Fibroblast of skin of left quadriceps (primary cell): ENCODE measurements at places on chromosomes 16 and 17.

DNA sequence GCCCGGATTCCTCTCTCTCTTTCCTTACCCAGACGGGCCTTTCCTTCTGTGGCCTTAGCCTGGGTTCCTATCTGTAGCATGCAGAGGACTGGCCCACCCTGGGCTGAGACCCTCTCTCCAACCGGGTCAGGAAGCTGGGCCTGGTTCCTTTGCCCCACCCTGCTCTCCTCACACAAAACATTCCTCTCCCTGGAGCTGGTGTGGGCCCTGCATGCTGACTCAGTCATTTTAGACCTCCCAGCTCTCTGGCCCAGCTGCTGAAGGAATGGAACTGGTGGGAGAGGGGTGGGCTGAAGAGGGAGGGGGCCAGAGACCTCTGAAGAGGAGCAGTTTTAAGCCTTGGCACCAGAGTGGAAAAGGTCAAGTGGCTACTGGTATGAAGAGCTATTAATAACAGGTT is 957 bp downstream of the MYL4 start:
- no peak for DNase-seq

DNA sequence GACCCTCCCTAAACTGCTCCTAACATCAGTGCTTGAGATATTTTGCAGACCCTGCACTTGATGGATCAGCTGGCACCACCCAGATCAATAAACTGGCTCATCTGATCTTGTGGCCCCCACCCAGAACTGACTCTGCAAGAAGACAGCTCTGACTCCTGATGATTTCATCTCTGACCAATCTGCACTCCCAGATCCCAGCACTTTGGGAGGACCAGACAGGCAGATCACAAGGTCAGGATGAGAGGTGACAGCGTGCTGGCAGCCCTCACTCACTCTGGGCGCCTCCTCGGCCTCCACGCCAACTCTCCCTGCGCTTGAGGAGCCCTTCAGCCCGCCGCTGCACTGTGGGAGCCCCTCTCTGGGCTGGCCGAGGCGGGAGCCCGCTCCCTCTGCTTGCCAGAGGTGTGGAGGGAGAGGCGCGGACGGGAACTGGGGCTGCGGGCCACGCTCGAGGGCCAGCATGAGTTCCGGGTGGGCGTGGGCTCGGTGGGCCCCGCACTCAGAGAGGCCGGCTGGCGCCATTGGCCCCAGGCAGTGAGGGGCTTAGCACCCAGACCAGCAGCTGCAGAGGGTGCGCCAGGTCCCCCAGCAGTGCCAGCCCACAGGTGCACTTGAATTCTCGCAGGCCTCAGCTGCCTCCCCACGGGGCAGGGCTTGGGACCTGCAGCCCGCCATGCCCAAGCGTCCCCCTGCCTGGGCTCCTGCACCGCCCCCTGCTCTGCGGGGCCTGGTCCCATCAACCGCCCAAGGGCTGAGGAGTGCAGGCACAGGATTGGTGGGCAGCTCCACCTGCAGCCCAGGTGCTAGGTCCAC is 2.4 kb upstream of the C16orf54 start:
- DNase-seq = no peak

GRCh38 chr16:3131755-3132377 is 3.0 kb upstream of the ZNF213 start:
- DNase-seq = no peak

- no peak for DNase-seq
Observed at GRCh38 chr17:258906-259305, 77.5 kb upstream of the DOC2B start.

DNA sequence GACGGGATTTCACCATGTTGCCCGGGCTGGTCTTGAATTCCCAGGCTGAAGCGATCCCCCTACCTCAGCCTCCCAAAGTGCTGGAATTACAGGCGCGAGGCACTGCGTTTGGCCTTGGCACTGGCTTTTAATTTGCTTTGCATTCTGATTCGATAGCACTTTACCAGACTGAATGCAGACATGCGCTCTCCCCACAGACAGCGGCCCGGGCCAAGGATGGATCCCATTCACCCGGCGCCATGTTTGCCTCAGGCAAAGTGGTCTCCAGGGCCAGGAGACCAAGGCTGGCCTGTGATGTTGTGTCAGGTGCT is 41.7 kb downstream of the DHRS7B start:
- no peak for DNase-seq

DNA sequence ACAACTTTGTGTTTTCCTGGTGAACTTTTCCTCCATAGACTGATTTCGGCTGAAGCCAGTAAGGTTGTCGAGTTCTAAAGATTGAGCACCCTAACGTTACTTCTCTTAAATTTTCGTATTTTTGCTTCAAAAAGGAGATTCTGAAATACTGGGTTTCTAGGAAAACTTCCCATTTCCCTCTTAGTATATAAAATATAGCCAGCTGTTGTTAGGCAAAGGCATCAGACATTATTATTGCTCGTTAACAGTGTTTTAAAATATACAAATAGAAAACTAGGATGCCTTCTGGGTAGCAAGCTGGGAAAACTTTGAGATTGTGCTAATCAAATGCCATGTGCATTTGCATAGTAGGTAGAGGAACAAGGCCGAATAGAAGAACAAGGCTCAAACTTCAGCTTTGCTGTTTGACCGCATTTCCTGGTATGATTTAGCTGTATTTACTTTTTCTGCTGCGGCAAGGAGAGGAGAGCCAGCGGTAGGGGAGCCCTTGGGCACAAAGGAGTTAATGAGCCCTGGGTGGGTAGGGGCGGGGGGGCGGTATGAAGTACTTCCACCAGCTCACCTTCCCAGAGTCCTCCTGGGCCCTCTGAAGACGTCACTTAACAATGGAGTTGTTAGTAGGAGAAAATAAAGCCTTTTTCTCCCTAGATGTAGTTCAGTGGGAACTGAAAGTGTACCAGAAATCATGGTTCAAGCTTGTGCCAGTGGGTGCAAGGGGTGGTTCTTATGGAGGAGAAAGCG is 151.9 kb downstream of the MSI2 start:
- no peak for DNase-seq

DNA sequence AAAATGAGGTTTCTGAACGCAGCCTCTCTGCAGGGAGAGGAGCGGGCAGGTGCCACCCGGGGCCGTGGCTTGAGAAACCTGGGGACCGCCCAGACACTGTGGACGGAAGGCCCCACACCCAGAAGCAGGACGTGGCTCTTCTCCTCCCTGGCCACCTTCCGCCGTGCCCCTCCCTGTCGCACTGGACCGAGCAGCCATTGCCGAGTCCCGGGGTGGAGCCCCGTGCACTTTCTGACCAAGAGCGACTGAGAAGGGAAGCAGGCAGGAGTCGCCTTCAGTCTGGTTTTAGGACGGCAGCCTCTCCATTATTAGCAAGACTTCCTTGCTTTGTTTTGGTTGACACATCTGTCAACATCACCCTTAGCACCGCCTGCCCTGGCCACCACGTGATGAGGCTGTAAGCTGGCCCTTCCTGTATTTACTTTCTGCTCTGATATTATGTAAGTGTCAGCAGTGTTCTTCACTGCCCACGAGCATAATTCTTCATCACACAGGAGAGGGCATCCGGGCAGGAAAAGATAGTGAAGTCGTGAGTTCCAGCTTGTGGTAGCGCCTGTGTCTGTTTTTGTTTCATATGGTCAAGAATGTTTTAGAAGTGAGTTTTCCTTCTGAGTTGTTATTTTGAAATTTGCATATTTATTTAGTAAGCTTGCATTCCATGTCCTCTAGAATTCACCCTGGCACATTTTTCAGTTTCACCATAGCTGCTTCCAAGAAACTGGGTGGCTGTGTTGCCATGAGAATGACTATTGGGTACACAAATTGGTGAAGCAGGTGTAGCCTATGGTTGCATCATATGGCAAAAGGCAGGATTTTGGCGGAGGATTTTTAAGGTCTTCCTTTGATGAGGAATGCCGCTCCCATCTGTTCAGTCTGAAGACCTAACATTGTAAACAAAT is 1.0 kb downstream of the HERPUD1 start:
- no peak for DNase-seq

DNA sequence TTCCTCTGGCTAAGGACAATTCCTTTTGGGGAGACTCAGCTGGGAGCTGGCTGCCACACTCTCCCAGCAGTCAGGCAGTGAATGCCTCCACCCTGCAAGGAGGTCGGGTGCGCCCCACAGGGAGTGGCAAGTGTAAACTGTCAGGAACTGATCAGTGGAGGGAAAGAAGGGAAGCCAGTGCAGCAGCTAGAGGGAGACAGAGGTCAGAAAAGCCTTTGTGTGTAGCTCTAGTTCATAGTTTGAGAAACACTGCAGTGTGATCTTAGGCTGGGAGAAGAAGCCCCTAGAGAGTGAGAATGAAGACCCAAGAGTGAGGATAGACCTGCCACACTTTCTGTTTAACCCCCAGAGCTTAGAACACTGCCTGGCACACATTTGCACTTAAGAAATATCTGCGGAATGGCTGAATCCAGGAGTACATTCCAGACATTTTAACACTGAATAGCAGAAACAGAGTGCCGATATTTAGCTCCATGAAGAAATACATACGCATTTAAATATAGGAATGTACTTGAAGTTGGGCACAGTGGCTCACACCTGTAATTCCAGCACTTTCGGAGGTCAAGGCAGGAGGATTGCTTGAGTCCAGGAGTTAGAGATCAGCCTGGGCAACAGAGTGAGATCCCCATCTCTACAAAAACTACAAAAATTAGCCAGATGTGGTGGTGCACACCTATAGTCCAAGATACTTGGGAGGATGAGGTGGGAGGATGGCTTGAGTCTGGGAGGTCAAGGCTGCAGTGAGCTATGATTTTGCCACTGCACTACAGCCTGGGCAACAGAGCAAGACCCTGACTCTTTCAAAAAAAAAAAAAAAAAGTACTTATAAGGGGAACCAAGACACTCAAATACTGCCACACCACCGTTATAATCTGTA is 11.1 kb upstream of the SLC5A11 start:
- DNase-seq = no peak

DNA sequence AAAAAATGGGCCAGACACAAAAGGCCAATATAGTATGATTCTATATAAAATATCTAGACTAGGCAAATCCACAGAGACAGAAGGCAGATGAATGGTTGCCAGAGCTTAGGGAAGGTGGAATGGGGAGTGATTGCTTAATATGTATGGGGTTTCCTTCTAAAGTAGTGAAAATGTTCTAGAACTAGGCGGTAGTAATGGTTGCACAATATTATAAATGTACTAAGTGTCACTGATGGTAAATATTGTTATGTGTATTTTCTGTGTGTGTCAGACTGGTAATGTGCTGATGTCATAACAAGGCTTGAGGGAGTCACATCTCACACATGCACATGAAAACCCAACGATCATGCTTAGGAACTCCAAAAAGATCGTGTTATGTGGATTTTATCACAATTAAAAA is 106.9 kb upstream of the SIAH1 start:
- no peak for DNase-seq

GRCh38 chr16:65071433-65072311 is 50.2 kb downstream of the CDH11 start:
- DNase-seq = no peak

- DNase-seq = no peak
Observed at GRCh38 chr16:28531777-28532744, 6.7 kb downstream of the NUPR1 start.

DNA sequence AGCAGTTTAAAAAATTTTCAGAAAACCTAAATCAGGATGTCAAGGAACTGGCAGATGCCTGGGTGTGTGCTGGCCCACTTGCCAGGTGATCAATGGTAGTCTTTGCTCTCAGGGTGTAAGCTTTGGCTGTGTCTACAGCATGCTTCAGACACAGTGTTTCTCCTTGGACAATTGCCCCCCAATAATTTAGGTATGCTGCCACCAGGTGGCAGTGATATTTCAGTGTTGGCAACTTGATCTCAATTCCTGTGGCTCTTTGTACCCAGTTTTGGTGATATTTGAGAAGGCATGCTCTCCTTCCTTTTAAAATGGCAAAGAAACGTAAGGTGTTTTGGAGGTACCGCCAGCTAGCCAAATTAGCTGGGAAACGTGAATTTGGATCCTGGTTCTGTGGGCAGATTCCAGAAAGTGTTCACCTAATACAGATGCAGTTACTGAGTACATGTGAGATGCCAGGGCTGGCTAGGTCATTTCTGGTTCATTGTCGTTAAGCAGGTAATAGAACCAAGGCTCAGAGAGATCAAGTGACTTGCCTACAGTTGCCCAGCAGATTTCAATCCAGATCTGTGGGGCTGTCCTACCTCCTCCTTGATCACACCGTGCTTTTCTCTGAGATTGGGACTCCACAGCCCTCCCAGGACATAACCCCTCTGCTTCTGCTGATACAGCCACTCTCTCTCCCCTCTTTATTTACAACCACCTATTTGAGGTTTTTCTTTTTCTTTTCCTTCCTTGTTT is 155.6 kb upstream of the PLCG2 start:
- DNase-seq = no peak

GRCh38 chr16:86029131-86029741 is 130.3 kb downstream of the IRF8 start:
- DNase-seq = no peak

- no peak for DNase-seq
Observed at GRCh38 chr17:81950501-81950900, 3.5 kb upstream of the MYADML2 start.

GRCh38 chr16:79463841-79464240 is 136.7 kb downstream of the MAF start:
- no peak for DNase-seq

DNA sequence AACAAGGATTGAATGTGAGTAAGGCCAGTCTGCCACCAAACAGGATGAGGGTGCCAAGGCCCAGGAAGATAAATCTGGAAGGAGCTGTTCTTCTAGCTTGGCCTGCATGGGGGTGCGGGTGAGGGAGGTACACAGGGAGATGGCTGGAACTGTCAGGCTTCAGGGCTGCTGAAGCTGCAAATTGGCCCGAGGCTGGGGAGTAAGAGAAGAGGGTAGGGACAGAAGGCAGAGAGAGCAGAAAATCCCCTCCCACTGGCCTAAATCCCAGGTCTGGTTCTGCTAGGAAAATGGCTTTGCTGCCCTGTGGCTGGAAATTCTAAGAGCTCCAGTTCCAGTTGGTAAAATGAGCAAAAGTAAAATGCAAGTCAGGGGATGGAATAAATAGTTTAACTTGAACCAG is 87.9 kb downstream of the CCDC182 start:
- no peak for DNase-seq

GRCh38 chr17:77499699-77500435 is 359.1 kb downstream of the SEC14L1 start:
- DNase-seq = no peak
